ENCODE measurements at places on chromosomes 7 and 10. TPM values are rescaled to one million over a fixed set of nuclear protein-coding genes. Genes with fewer than 3 reads are reported as not detected.

Gene VGF
- total RNA-seq = 3.1 TPM

Gene TSC22D4
- total RNA-seq = 56.1 TPM

DNA sequence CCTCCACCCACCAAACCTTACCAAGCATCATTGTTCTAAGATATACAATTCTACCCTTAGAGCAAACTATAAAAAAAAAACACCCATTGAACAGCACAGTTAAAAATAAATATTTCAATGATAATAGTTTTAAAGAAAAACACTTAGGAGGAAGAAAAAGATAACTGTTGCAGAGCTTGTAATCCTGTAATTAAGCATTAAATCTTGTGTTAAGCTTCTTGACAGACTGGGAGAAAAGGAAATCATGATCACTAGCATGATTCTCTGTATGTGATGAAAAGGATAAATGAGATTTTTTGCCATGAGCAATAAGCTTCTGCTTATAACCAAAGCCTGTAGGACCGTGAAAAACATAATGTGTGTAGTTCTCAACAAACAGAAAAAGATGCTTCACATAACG is 289.8 kb downstream of the CACNA2D1 start:
- no peak for DNase-seq
- no peak overlapping the region for H3K27ac ChIP-seq
- H3K4me1 ChIP-seq = no peaks in the 10 kb centered on the region
- no peaks in the 10 kb centered on the region for H3K27me3 ChIP-seq

DNA sequence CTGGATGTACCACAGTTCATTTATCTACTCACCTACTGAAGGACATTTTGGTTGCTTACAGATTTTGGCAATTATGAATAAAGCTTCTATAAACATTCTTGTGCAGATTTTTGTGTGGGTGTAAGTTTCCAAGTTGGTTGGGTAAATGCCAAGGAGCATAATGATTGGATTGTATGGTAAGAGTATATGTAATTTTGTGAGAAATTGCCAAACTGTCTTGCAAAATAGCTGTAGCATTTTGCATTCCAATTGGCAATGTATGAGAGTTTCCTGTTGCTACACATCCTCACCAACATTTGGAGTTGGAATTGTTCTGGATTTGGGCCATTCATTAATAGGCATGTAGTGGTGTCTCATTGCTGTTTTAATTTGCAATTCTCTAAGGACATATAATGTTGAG is 33.9 kb upstream of the HYAL4 start:
- H3K27ac ChIP-seq = no peak overlapping the region
- no peak overlapping the region for H3K4me3 ChIP-seq
- no peaks in the 10 kb centered on the region for H3K36me3 ChIP-seq
- no peak for DNase-seq
- H3K27me3 ChIP-seq = no peaks in the 10 kb centered on the region
- H3K4me1 ChIP-seq = no peaks in the 10 kb centered on the region

Gene PLEKHS1
- total RNA-seq = 0.84 TPM

GRCh38 chr10:132294561-132295318 is 13.0 kb downstream of the STK32C start:
- DNase-seq = no peak
- no peaks in the 10 kb centered on the region for H3K36me3 ChIP-seq
- no peak overlapping the region for H3K27ac ChIP-seq
- H3K27me3 ChIP-seq = no peaks in the 10 kb centered on the region

GRCh38 chr7:150580638-150581394 is 13.6 kb downstream of the GIMAP4 start:
- H3K27ac ChIP-seq = peak overlapping the region; percentile 52
- H3K4me3 ChIP-seq = no peak overlapping the region
- DNase-seq = no peak
- H3K36me3 ChIP-seq = no peaks in the 10 kb centered on the region
- no peaks in the 10 kb centered on the region for H3K27me3 ChIP-seq

DNA sequence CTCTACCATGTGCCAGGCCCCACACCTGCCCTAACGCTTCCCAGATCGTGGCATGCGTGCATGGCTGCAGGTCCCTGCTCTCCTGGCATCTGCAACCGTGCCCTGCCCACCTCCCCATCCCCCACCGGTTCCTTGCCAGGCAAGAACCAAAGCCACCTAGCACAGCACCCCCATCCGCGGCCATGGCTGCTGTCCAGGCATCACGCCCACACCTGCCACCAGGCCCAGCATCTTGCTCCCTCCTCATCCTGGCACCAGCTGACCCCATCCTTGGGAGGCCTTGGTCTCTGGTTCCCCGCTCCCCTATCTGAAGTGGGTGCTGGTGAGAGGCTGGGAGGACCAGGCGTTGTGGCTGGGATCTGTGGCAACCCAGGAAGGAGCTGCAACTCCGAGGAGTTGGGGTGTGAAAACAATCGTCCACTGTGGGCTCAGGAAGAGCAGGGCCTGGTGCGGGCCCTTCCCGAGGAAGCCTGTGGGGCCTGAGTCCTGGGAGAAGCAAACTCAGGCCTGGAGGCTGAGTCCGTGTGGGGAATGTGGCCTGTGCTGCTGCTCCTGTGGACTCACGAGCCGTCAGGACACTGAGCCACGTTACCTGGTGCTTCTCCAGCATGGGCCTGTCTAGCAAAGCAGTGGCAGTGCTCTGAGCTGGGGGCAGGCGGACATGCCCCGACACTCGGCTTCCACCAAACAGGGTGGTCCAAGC is 417.1 kb downstream of the DNAJB6 start:
- no peaks in the 10 kb centered on the region for H3K4me1 ChIP-seq
- H3K27me3 ChIP-seq = no peaks in the 10 kb centered on the region
- H3K4me3 ChIP-seq = no peak overlapping the region
- no peaks in the 10 kb centered on the region for H3K36me3 ChIP-seq
- no peak overlapping the region for H3K27ac ChIP-seq
- no peak for DNase-seq

GRCh38 chr10:3868271-3868664 is 83.3 kb upstream of the KLF6 start:
- H3K4me1 ChIP-seq = no peaks in the 10 kb centered on the region
- no peaks in the 10 kb centered on the region for H3K36me3 ChIP-seq
- no peak for DNase-seq
- H3K27me3 ChIP-seq = no peaks in the 10 kb centered on the region

DNA sequence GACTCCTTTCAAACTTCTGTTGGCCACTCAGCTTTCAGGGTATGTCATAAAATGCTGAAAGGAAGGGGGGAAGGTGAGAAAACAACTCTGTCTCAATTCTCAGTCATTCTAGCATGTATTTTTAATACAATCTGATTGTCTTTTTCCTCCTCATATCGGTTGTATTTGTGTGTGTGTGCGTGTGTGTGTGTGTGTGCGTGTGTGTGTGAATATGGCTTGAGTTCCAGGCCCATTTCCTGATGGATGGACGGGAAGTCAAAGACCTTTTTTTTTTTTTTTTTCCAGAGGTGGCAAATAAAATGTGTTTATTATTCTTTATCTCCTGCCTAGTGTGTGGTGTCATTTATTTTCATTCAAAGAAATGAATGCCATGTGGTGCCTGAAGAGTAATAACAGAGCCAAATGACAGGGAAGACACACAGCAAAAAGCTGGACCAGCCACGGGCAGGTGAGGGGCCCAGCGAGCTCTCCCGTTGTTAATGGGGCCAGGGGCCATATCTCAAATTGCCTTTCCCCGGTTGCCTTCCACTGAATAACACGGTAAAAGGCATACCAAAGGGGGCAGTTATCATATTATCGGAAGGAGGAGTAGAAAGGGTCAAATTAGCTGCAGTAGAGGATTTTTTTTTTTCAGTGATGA is 3.1 kb upstream of the PLXNA4 start:
- H3K27me3 ChIP-seq = peaks cover 27% of the 10 kb centered on the region
- H3K4me3 ChIP-seq = no peak overlapping the region
- no peaks in the 10 kb centered on the region for H3K4me1 ChIP-seq

DNA sequence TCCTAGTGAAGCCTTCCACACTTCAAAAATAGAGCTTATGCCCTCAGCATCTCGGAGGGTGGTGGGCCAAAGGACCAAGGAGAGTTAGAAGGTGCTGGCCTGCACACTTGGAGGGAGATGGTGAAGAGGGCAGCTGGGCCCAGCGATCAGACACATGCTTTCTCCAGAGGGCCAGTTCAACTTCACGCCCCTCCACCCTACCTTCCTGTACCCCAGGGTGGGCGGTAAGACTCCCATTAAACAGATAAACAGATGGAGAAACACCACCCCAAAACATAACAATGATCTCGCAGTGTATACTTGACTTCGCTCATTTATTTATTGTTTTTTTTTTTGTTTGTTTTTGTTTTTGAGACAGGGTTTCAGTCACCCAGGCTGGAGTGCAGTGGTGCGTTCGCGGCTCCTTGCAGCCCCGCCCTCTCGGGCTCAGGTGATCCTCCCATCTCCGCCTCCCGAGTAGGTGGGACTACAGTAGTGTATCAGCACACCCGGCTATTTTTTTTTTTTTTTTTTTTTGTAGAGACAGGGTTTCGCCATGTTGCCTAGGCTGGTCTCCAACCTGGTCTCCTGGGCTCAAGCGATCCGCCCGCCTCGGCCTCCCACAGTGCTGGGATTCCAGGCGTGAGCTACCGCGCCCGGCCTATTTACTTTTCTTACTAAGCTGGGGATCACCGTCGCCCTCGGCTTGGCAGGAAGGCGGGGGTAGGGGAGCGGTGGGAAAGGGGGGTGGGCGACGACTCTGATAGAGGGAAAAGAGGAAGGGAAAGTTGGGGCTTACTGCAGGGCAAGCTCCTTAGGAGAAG is 1.8 kb downstream of the C10orf95 start:
- no peaks in the 10 kb centered on the region for H3K36me3 ChIP-seq
- DNase-seq = peak; percentile 91
- peak overlapping the region; percentile 71 for H3K4me3 ChIP-seq
- peak overlapping the region; percentile 92 for H3K27ac ChIP-seq

Gene KLLN
- total RNA-seq = 1.8 TPM

- H3K27me3 ChIP-seq = no peaks in the 10 kb centered on the region
- DNase-seq = no peak
- H3K36me3 ChIP-seq = no peaks in the 10 kb centered on the region
- H3K4me1 ChIP-seq = no peaks in the 10 kb centered on the region
- no peak overlapping the region for H3K4me3 ChIP-seq
Observed at GRCh38 chr7:12909483-12909882, 222.1 kb downstream of the ARL4A start.

DNA sequence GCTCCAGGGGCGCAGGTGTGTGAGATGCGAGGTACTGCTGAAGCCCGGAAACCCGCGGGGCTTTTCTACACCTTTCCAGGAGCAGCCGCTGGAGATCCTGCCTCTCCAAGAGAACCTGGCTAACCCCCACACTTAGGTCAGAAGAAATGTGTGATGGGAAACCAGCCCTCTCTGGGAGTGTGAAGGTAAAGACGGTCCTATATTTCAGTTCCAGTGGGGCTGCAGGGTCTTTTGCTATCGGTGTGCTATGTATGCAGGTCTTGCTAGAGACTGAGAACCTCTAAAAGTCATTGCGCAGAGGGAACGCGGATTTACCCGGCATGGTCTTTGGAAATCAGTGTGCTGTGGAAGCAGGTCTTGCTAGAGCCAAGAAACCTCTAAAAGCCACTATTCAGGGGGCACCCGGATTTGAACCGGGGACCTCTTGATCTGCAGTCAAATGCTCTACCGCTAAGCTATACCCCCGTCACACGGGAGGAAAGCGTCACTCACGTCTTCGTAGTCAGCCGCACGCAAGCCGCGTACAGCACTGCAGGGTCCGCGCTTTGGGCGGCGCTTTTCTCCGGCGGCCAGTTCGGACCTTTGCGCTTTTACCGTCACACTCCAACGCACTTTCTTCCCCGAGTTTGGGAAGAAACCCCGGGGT is 46.0 kb downstream of the ZNF777 start:
- DNase-seq = peak; percentile 30
- no peaks in the 10 kb centered on the region for H3K4me1 ChIP-seq
- no peak overlapping the region for H3K27ac ChIP-seq
- H3K27me3 ChIP-seq = no peaks in the 10 kb centered on the region

- no peaks in the 10 kb centered on the region for H3K27me3 ChIP-seq
- peak; percentile 83 for DNase-seq
- H3K4me1 ChIP-seq = no peaks in the 10 kb centered on the region
- H3K27ac ChIP-seq = no peak overlapping the region
- H3K36me3 ChIP-seq = no peaks in the 10 kb centered on the region
- no peak overlapping the region for H3K4me3 ChIP-seq
Observed at GRCh38 chr7:25894902-25895791, 256.9 kb upstream of the NFE2L3 start.

- H3K4me1 ChIP-seq = no peaks in the 10 kb centered on the region
- no peak for DNase-seq
- H3K27ac ChIP-seq = no peak overlapping the region
- H3K4me3 ChIP-seq = no peak overlapping the region
- H3K27me3 ChIP-seq = no peaks in the 10 kb centered on the region
- H3K36me3 ChIP-seq = no peaks in the 10 kb centered on the region
Observed at GRCh38 chr7:114533131-114533530, 118.5 kb downstream of the FOXP2 start.

- H3K27me3 ChIP-seq = no peaks in the 10 kb centered on the region
- H3K4me1 ChIP-seq = no peaks in the 10 kb centered on the region
- H3K4me3 ChIP-seq = no peak overlapping the region
- no peak for DNase-seq
- H3K27ac ChIP-seq = no peak overlapping the region
Observed at GRCh38 chr10:72952642-72953158, 1.9 kb downstream of the PLA2G12B start.

GRCh38 chr7:34315032-34315431 is 343.0 kb upstream of the NPSR1 start:
- no peak overlapping the region for H3K27ac ChIP-seq
- H3K4me3 ChIP-seq = no peak overlapping the region
- DNase-seq = no peak
- no peaks in the 10 kb centered on the region for H3K36me3 ChIP-seq
- no peaks in the 10 kb centered on the region for H3K4me1 ChIP-seq

Gene SOSTDC1
- 4.7 TPM for total RNA-seq

Gene CRYGN
- not detected for total RNA-seq

Gene ADAM22
- total RNA-seq = 2.8 TPM

- no peak overlapping the region for H3K27ac ChIP-seq
- H3K4me1 ChIP-seq = no peaks in the 10 kb centered on the region
- no peak overlapping the region for H3K4me3 ChIP-seq
- no peaks in the 10 kb centered on the region for H3K27me3 ChIP-seq
- DNase-seq = no peak
- H3K36me3 ChIP-seq = no peaks in the 10 kb centered on the region
Observed at GRCh38 chr7:36423633-36424032, 34.0 kb downstream of the ANLN start.

Gene NKX2-3
- 5.4 TPM for total RNA-seq

Gene CTTNBP2
- 1.8 TPM for total RNA-seq

DNA sequence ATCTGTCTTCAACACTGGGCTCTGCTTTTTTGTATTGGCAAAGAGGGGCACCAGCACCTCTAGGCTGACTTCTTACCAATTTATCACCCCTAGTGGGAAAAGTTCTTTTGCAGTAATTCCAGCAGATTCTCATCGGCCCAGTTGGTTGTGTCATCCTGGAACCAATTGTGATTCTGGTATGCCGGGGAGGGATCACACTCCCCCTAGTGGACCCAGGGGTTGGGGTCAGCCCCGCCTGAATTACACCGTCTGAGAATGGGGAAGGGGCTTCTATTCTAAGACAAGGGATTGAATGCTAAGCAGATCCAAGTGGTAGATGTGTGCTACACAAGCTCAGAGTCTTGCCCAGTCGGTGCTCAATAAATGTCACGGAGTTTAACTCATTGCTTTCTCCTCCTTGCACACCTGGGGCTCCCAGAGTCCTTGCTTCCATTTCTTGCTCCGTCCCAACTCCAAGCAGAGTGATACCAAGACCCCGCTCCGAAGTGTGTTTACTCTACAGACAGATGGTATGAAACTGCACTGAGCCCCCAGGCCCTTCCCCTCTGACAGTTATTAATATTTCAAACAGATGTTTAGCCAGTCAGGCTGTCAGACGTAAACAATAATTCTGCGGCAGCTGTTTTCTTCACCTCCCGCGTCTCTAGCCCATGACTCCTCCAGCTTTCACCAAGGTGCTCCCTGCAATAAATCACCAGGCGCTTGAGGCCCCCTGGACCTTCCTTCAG is 71.9 kb downstream of the C10orf105 start:
- no peaks in the 10 kb centered on the region for H3K36me3 ChIP-seq
- no peak overlapping the region for H3K4me3 ChIP-seq

Measured in colonic mucosa (tissue), 4 donors.